ENCODE measurements at places on chromosomes 3 and 15.

DNA sequence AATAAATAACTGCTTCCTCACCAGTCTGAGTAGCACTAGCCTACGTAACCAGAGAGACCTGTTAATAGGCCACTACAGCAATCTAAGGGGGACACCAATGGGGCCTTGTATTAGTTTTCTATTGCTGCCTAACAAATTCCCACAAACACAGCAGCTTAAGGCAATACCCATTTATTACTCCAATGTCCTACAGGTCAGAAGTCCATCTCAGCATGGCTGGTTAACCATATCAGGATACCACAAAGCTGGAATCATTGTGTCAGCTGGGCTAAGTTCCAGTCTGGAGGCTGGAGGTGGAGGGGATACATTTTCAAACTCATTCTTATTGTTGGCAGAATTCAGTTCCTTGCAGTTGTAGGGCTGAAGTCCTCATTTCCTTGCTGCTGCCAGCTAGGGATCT lies 331.9 kb downstream of the ULK4 start:
- no peak for DNase-seq

- no peak for DNase-seq
Observed at GRCh38 chr3:175619369-175619768, 760.2 kb downstream of the NAALADL2 start.

DNA sequence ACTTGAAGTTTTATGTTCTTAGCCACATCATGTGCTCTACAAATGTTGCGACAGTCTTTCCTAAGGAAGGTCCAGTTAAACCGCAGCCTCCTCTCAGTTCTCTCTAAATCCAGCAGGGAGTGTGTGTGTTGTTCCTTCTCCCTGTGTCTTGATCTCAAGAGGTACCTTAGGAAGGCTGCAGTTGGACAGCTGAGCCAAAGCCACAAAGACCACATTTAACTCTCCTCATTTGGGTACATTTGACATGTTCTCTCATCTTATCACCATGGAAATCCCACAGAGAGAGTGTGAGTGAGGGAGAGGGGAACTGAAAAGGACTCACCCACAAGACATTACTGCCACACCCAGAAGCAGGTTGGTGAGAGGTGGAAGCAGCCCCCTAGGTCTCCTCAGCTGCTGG lies 79.5 kb downstream of the CD200R1L start:
- no peak for DNase-seq

GRCh38 chr3:127761441-127761801 lies 60.9 kb downstream of the MGLL start:
- DNase-seq = no peak

- DNase-seq = no peak
Observed at GRCh38 chr15:91867581-91868026, 14.1 kb downstream of the SLCO3A1 start.

DNA sequence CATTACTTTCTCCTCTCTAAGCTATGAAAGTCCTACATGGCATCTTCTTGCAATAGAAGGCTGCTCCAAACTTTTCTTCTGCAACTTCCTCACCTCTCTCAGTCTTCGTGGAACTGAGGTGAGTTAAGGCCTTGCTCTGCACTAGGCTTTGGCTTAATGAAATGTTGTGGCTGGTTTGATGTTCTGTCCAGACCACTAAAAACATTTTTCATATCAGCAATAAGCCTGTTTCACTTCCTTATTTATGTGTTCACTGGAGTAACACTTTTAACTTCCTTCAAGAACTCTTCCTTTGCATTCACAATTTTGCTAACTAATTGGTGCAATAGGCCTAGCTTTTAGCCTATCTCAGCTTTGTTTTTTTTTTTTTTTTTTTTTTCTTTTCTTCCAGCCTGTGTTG lies 335.3 kb upstream of the NECTIN3 start:
- DNase-seq = no peak

- no peak for DNase-seq
Observed at GRCh38 chr15:25910832-25911231, 47.7 kb upstream of the ATP10A start.

DNA sequence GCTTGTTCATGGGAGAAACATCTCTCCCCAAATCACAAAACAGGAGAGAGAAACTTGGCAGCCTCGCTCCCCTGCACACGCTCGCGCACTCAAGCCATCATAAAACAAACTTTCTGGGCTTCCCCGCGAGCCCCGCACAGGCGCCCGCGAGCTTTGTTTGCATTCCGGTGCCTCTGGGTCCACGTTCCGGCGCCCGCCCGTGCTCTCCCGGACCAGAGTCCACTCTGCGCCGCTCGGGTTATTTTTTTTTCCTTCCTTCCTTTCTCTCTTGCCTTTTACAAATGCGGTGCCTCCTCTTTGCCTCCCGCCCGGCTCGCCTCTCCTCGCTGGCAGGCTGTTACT lies 363 bp downstream of the MAGI1 start:
- DNase-seq = no peak

DNA sequence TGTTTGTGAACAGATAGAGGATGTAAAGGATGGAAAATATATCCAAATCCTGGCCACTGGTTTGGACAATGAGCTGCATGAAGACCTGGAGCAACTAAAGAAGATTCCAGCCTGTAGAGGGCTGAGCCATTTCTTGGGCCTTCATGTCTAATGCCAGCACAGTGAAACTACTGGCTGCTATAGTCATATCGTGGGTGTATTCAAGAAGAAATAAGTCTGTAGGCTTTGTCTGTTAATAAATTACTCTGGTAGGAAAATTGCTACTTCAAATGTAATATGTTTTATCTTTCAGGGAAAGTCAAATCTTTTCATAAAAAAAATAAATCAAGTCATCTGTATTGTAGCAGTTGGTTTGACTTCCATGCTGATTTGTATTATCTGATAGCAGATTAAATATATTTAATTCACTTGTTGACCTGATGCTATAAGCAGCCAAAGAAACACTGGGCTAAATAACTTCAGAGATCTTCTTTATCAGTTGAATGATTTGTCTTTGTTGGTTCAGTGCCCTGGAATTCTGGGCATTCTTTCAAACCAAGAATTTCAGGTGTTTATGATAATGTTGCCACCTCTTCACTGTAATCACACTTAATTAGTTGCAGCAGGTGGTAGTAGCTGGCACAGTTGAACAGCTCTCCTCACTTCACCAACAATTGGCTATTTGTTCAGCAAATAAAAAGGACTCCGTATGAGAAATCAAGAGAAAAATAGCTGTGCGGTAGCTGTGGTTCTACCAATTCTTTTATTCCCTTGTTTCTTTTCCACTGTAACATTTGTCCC lies 1109.5 kb downstream of the NSUN3 start:
- no peak for DNase-seq

- no peak for DNase-seq
Observed at GRCh38 chr15:52284164-52284563, 11.4 kb downstream of the MYO5C start.

DNA sequence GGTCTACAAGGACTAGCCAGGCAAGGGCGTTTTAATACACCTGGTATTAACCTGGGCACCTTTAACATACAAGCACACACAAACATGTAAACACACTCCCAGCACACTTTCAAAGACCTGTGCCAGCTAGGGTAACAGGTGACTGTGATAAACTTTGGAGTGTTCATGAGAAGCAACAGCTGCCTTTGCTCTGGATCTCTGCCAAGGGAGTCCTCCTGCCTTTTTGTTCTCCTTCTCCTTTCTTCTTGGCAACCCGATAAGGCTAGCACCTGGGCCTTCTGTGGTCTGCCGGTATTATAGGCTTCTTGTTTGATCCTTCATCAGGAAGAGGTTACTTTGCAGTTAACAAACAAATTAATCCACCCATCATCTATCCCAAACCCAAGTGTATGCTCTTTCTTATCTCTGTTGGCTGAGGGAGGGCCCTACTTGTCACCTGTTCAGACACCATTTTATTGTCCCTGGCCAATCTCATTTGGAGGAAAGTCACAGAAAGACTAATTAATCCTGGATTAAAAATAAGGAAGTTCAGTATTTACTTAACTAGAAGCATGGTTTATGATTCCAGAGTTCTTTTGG lies at the start of gene RETNLB:
Gene RETNLB, minus strand, starts transcription at position 7 of the 579 bp plus-strand sequence. CDS start 225 bp downstream, outside the sequence.
- DNase-seq = no peak

- DNase-seq = no peak
Observed at GRCh38 chr3:28569357-28569756, 220.7 kb upstream of the AZI2 start.

GRCh38 chr3:14849638-14850230 lies 31.0 kb downstream of the FGD5 start:
- DNase-seq = no peak

GRCh38 chr3:123294296-123294938 lies 92.7 kb downstream of the SEC22A start:
- peak; percentile 78 for DNase-seq

DNA sequence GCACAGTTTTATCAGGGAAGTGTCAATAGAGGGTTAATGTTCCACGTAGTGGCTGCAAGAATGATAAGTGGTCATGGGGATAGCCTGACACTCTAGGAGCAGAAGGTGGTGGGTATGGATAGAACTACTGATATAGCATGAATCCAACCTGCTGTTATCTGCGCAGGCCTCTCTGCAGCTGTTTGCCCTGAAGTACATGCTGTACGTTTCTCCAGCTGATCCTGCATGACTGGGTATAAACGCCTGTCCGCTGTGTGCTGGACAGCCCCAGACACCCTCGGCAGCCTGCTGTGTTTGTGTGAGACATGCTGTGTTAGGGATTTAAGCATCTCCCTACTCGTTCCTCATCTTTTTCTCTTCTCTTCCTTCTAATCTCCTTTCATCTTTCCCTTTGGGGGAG lies 87.1 kb downstream of the LPP start:
- no peak for DNase-seq

DNA sequence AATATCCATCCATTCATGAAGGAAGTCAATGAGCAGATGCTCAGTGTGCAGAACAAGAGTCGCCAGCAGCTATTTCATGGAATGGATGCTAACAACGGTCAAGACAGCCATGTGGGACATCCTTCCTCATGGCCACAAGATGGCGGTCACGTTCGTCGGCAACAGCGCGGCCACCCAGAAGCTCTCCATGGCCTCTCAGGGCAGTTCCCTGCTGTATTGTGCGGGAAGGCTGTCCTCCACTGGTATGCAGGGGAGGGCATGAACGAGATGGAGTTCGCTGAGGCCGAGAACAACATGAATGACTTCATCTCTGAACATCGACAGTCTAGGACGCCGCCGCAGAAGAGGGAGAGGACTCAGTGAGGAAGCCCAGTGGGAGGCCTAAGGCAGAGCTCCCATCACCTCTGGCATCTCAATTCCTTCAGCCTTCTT lies 208.3 kb downstream of the TJP1 start:
- DNase-seq = peak; percentile 81

- DNase-seq = no peak
Observed at GRCh38 chr3:155231792-155232191, 61.7 kb downstream of the STRIT1 start.

DNA sequence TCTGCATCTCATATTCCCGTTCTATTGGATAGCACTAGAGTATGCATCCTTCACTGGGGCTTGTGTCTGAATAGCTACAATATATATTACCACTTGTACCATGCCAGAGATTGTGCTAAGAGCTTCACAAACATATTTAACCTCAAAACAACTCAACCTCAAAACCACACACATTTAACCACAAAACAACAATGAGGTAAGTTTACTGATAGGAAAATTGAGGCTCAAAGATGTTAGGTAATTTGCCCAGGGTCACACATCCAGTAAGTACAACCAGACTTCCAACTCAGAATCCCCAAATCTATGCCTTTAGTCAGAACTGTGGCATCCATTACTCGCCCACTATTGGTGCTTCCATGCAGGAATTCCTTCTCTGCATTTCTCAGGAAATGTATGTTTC lies 220.0 kb downstream of the FAM43A start:
- DNase-seq = no peak

- DNase-seq = no peak
Observed at GRCh38 chr3:189139611-189139940, 32.2 kb upstream of the TPRG1 start.

DNA sequence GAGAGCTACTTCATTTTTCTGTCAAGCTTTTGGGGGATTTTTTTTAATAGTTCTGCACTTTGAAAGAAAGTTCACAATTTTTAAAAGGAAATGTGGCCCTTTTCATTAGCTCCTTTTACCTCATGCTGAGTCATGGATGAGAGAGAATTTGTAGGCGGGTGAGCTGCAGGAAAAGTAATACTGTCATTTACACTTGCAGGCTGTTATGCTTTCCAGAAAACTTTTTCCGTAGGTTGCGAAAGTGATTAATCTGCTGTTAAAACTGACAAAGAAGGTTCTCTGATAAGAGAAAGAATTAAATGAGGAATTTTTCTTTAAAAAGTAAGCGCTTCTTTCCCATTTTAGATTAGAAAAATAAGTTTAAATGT lies 430.2 kb downstream of the LPP start:
- DNase-seq = no peak

GRCh38 chr3:184470551-184470950 lies 90.7 kb downstream of the CHRD start:
- DNase-seq = no peak

DNA sequence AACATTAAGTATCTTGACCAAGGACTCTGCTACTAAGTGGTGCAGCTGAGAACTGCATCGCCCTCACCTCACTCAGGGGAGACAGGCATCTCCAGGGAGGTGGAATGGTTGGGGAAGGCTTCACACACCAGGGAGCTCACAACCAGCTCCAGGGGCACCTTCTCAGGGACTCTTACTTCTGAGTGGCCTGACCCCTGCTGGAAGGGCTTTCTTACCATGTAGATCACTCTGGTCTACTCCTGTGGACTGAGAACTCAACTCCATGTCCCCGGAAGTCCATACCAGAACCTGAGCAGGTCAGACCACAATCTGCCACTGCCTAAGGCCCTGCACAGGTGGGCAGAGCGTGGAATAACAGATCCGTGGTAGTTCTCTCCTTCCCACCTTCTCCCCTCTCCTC lies 140.5 kb downstream of the TLE3 start:
- no peak for DNase-seq

- no peak for DNase-seq
Observed at GRCh38 chr15:54820098-54820497, 376.6 kb downstream of the RSL24D1 start.

DNA sequence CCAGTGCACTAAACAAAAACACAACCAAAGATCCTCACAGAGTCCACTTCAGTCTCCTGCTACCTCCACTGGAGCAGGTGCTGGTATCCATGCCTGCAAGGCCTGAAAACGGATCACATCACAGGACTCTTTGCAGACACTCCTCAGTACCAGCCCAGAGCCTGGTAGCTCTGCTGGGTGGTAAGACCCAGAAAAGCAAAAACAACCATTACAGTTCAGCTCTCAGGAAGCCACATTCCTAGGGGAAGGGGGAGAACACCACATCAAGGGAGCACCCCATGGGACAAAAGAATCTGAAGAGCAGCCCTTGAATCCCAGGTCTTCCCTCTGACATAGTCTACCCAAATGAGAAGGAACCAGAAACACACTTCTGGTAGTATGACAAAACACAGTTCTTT lies 52.5 kb upstream of the PFN2 start:
- no peak for DNase-seq

Data from osteocyte (in vitro differentiated cells).